Left kidney (tissue), 8 donors: ENCODE measurements at places on chromosomes 16 and 17.

DNA sequence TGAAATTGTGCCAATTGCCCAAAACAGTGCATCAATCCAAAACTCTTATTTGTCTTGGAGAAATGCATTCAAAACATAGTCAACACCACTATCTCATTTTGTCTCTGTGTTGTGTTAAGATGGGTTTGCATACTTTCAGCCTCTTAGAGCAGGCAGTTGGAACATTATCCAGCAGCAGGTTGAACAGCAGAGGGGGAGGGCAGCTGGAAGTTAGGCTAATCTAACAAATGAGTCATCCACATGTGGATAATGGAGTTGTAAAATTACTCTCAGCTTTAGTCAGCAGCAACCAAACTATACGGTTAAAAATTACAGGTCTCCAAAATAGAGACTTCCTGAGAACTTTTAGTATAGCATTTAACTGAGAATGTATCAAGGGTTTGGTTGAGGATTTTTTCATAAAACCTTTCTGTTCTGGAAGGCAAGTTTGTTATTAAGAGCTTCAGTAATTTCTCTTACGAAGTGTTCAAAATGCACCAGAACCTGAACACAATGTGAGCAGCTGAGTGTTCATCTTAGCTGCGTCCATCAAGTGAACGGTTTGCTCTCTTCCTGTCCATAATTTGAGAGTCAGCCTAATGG, 46.3 kb downstream of the PRKCA start:
- no peak for DNase-seq

DNA sequence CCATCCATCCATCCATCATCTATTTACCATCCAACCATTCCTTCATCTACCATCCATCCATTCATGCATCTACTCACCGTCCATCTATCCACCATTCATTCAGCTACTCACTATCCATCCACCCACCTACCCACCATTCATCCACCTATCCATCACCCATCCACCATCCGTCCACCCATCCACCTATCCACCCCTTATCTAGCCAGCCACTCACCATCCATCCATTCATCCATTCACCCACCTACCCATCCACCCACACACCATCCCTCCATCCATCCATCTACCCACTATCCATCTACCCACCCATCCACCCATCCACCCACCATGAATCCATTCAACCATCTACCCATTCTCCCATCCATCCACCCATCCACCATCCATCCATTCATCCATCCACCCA, 26.6 kb downstream of the BCO1 start:
- no peak for DNase-seq

DNA sequence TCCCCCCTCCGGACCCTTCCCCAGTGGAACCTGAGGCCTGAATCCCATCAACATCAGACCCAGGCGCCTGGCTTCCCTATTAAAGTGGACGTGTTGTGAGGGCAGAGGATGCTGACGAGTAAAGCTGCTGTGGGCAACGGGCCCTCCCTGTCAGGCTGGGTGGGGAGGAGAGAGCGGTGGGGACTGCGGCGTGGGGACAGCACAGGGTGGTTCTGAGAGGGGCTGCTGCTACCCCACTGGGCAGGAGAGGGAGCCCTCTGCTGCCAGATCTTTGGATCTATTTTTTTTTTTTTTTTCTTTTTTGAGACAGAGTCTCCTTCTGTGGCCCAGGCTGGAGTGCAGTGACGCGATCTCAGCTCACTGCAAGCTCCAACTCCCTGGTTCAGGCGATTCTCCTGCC, 5.9 kb downstream of the CA5A start:
- DNase-seq = no peak

DNA sequence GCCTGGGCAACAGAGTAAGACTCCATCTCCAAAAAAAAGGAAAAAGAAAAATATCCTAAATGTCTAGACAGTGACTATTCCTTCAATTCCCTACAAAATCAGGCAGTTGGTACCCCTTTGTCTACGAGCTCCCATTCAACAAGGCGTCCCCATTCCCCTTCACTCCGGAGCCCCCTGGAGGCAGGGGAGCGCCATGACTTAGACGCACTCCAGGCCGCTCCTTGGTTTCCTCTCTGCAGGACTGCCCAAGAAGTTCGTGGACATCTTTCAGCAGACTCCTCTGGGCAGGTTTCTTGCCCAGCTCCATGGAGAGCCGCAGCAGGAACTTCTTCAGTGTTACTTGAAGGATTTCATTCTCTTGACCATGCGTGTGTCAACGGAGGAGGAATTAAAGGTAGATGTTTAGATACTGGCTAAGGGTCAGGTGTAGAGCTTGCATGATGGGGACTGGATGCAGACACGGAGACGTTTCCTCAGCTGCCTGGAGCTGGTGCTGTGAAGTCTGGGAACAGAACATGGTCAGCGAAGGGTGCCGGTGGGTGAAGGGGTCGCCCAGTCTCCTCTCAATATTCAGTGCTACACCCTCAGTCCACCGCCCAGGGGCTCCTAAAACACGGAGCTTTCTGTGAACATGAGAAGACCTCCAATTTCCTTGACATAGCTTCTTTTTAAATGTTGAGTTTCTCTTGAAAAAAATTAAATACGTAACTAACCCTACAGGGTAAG, 53.3 kb upstream of the ENDOV start:
- no peak for DNase-seq

- no peak for DNase-seq
These were observed 204.6 kb downstream of the STX8 start for GRCh38 chr17:9371019-9371418.

DNA sequence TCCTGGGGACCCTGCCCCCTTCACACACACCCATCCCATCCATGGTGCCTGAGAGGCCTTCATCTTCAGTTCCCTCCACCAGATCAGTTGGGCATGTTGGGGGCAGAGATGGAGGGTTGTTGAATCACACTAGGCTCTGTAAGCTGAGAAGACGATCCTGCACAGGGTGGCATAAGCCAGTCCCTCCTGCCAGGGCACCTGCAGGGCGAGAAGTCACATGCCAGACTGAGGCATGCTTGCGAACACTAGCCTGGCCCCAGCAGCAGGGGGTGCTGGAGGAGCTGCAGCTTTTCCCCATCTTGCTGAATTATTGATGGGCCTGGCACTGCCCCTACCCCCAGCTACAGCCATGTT, 6.1 kb upstream of the TBX2 start:
- no peak for DNase-seq

- no peak for DNase-seq
These were observed 12.9 kb upstream of the ZKSCAN2 start for GRCh38 chr16:25270577-25270976.

DNA sequence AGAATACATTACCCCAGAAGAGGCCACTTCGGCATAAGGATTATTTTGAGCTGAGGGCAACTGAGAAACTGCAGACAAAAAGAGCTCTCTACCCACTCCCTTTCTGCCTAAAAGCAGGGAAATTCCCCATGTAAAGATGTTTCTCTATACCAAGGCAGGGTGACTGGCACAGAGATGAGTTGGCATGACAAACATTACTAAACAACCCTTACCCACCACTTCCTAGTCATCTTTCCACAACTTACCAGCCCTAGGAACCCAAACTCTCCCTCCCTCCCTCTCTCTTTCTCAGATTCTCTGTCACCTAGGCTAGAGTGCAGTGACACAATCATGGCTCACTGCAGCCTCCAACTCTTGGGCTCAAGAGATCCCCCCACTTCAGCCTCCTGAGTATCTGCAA, 68.6 kb downstream of the EMP2 start:
- no peak for DNase-seq

- DNase-seq = no peak
These were observed 469.6 kb upstream of the HSBP1 start for GRCh38 chr16:83338138-83338537.

- peak; percentile 73 for DNase-seq
These were observed 7.5 kb downstream of the MARCHF10 start for GRCh38 chr17:62800585-62800984.

DNA sequence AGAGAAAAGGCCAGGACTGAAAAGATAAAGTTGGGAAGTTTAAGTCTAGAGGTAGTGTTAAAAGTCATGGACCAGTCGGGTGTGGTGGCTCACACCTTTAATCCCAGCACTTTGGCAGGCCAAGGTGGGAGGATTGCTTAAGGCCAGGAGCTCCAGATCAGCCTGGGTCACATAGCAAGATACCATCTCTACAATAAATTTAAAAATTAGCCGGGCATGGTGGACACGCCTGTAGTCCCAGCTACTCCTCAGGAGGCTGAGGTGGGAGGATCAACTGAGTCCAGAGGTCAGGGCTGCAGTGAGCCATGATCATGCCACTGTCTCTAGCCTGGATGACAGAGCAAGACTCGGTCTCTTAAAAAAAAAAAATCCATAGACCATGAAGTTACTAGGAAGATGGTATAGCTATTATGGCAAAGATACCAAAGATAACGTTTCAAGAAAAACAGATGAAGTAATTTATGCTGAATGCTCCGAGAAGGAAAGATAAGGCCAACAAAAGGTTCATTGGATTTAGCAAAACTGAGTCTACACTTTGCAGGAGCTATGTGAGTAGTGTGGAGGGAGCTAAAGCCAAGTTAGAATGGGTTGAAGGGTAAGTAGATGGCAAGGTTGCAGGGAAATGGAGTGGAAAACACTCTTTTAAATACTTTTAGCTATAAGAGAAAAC, 11.7 kb downstream of the TRIM37 start:
- peak; percentile 6 for DNase-seq
